ENCODE measurements at places on chromosomes 12 and 14.
A peak's percentile ranks its signal among the peaks of the same experiment; 100 is the strongest.

DNA sequence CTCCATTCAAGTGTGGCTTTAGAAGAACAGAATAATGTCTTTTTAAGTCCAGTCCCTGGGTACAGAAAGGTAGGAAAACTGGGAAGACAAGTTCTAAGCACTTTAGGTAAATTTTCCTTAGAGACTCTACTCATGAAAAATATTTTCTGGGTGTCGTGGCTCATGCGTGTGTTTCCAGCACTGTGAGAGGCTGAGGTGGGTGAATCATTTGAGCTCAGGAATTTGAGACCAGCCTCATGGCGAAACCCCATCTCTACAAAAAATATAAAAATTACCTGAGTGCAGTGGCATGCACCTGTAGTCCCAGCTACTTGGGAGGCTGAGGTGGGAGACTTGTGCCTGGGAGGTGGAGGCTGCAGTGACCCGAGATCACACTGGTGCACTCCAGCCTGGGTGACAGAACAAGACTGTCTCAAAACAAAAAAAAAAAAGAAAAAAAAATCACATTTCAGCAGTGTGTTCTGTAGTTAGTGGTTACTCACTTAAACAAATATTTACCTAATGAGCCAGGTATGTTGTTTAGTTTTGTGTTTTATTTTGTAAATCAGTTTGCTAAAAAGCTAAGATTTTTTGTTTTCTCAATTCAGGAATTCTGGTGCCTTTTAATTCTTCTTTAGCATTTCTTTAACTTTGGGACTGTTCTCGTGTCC is 52.3 kb upstream of the RD3L start:
- no peak for DNase-seq

DNA sequence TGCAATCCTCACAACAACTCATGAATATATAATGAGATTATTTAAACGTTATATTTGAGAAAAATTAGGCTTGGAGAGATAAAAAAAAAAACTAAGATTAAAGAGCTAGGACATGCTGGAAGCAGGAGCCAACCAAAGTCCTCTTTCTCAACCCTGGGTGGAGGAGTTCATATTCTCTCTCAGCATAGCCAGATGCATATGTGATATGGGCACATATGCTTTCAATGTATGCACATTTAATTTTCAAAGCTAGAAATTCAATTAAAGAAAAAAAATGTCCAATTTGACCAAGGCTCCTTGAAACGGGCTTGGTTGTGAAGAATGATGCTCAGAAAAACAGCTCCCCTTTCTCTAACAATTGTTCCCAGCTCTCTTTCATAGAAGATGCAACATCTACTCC is 61.9 kb upstream of the GRIP1 start:
- DNase-seq = no peak

- no peak for DNase-seq
These were observed 5.9 kb downstream of the UBE3B start for GRCh38 chr12:109483346-109483745.

GRCh38 chr14:90454041-90455000 is 57.5 kb downstream of the CALM1 start:
- DNase-seq = peak; percentile 83

- DNase-seq = no peak
These were observed 12.0 kb upstream of the SLC2A14 start for GRCh38 chr12:7884689-7885088.

DNA sequence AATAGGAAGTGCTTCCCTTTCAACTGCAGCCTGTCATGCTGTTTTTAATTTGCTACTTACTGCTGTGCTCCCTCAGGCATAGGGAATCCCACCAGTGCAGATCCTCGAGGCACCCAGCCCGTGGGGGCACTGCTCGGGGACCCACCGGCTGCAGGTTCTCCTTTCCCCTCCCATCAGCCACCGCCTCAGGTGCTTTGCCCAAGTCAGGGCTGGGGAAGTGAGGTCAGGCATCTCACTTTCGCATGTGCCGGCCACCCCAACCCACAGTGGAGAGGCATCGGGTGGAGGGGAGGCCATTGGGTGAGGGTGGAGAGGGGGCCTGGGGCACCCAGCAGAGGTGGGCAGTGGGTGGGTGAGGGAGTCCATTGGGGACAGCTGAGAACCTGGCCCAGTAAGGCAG is 41.9 kb upstream of the MAX start:
- DNase-seq = no peak

- no peak for DNase-seq
These were observed 3.5 kb downstream of the FMNL3 start for GRCh38 chr12:49703647-49704137.

- no peak for DNase-seq
These were observed 23.4 kb upstream of the CTDSP2 start for GRCh38 chr12:57869927-57870318.

DNA sequence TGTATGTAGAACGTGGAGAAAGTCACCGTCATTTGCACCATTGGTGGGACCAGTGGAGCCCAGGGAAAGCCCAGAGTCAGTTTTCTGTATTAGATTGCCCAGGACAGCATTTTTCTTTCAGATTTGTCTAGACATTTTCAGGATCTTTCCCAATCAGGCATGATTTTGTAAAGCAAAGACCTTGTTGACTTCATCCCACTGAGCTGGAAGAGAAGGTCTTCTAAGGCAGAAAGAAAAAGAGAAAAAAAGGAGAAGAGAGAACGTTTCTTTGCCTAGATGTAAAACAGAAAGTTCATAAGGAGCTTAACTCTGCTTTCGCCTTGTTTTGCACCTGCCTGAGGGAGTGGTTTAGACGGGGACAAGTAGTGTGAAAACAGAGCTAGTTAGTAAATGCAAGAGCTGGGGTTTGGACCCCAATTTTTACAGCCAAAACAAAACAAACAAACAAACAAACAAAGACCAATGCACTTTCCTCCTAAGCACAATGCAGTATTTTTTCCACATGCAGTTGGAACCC is 273.1 kb downstream of the ZFP36L1 start:
- DNase-seq = no peak

DNA sequence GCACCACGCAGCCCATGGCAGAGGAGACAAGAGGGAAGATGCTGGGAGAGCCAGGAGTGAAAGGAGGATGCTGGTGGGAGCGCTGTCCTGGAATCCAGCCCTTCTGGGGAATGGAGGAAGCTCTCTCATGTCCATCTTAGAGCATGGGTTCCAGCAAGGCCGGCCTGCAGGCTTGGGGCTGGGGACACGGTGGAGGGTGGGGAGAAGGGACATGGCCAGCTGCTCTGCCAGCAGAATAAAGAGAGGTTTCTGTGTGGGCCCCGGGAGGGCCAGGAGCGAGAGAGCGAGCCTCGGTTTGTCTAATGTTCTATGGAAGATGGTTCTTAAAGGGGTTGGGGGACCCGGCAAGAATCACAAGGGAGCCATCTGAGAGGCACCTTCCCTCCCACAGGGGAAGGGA is 60.2 kb downstream of the RIMBP2 start:
- no peak for DNase-seq

GRCh38 chr14:23681337-23681736 is 45.2 kb downstream of the DHRS2 start:
- DNase-seq = no peak

GRCh38 chr12:92703786-92704185 is 997 bp downstream of the PLEKHG7 start:
- DNase-seq = no peak

GRCh38 chr12:64729909-64730587 is 29.2 kb downstream of the GNS start:
- no peak for DNase-seq

Measured in left hindlimb (tissue), 1 donor.